ENCODE measurements at places on chromosomes 16 and 17.

- DNase-seq: no peak
Measured at GRCh38 chr17:34416116-34416515, 53.1 kb upstream of the CCL1 start.

- no peak for DNase-seq
Measured at GRCh38 chr16:68065716-68066305, 19.4 kb upstream of the NFATC3 start.

DNA sequence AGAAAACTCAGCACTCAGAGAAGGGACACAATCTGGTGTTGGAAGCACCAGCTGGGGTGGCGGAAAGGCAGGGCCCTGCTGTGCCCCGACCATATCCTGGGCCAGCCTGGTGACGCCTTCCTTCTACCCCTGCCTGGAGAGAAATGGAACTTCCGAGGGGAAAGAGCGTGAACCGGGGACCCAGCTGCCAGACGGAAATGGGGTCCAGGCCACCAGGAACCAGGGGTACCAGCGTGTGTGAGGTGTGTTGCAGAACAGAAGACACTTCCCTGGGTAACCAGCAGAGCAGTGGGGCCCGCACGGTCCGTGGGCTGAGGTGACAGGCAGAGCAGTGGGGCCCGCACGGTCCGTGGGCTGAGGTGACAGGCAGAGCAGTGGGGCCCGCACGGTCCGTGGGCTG, 6.8 kb downstream of the RAB40B start:
- no peak for DNase-seq

DNA sequence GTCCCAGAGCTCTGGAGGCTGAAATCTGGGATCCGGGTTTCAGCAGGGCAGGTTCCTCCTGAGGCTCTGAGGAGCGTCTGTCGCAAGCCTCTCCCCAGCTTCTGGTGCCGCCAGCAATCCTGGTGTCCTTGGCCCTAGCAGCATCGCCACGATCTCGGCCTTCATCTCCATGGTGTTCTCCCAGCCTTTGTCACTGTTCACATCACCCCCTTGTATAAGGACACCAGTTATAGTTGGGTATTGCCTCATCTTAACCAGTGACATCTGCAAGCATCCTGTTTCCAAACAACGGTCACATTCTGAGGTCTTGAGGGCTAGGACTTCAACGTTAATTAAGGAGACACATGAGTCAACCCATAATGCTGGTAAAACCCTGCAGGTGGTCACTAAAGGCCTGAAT, 2.8 kb upstream of the PPP1R27 start:
- no peak for DNase-seq

GRCh38 chr17:35740997-35741931, 9.8 kb downstream of the RASL10B start:
- DNase-seq: no peak

- no peak for DNase-seq
Measured at GRCh38 chr16:88809068-88809675, 2.6 kb downstream of the APRT start.

- DNase-seq: no peak
Measured at GRCh38 chr17:8392674-8393469, 4.8 kb downstream of the RNF222 start.

DNA sequence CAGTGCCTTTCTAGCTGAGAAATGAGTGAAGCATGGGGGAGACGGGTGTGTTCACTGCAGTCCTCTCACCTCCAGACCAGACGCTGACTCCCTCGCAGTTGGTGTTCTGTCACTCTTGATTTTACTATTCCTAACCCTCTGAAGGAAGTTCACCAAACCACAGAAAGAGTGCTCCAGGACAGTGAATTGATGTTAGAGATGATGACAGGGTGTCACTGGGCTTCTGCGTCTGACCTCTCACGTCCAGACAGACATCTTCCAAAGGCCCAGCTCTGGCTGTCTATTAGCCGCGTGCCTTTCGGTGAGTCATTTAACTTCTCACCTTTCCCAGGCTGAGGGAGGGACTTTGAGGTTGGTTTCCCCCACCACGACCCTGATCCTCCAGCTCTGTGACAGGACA, 8.2 kb downstream of the CRAMP1 start:
- DNase-seq: no peak

- DNase-seq: no peak
Measured at GRCh38 chr16:85362443-85362842, 250.2 kb upstream of the CIBAR2 start.

- no peak for DNase-seq
Measured at GRCh38 chr17:66378296-66378695, 75.9 kb downstream of the PRKCA start.

- DNase-seq: no peak
Measured at GRCh38 chr16:86895606-86896005, 317.3 kb downstream of the FOXL1 start.

GRCh38 chr17:60353773-60354172, 38.2 kb downstream of the USP32 start:
- DNase-seq: no peak

GRCh38 chr16:64830653-64831052, 291.2 kb downstream of the CDH11 start:
- no peak for DNase-seq

GRCh38 chr16:85556456-85557082, 56.6 kb upstream of the GSE1 start:
- no peak for DNase-seq

DNA sequence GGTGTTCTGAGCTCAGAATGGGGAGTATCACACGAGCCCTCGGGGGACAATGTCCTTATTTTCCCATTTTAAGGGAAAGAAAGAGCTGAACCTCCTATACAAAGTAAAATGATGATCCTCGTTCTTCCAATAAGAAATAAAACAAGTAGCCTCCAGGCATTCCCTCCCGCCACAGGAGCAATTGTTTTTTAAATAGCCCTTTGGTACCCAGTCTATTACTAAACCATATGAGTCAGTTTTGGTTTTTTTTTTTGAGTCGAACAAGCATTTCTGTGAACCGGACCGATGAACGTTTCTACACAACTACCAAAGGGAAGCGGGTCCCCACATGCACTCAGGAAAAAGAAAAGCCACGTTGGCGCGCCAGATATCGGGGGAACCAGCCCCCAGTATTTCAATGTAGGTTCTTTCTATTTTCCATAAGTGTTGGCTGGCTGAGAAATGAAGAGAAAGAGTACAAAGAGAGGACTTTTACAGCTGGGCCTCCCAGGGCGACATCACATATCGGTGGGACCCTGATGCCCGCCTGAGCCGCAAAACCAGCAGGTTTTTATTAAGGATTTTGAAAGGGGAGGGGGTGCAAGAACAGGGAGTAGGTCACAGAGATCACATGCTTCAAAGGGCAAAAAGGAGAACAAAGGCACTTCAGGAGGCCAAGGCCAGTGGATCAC, 3.8 kb upstream of the DCXR start:
- no peak for DNase-seq

- peak; percentile 74 for DNase-seq
Measured at GRCh38 chr17:75270218-75270965, 639 bp downstream of the MIF4GD start.
